ENCODE measurements at places on chromosomes 2 and 18.

DNA sequence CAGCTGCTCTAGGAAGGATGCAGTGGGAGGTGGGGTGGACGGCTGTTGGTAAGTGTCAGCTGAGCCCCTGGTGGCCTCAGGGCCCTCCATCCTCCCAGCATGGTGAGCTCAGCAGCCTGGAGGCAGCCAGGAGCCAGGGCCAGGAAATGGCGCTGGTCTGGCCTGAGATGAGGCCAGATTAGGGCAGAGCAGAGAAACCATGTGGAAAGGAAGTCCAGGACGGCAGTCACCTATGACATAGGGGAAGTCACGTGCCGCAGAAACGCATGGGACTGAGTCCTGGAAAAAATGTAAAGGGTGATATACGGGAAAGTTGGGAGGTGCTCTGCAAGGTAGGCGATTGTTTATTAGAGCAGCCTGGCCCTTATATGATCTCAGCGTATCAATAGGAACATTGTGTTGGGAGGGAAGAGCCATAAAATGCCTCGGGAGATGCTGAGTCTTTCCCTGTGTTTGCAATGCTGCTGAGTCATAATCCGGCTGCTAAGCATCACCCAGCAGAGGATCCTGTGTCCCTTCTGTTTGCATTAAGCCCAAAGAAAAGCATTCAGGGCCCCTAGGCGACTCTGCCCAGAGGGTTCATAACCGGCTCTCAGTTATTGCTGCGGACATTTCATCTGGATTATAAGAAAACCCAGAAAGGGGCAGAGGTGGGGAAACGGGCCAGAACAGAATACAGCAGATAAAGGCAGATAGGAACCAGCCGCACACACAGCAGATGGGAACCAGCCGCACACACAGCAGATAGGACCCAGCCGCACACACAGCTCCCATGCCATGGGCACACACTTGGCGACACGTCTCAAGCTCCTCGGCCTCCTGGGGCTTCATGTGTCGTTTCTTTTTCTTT, 30.3 kb upstream of the B3GNT7 start:
- no peak for DNase-seq

DNA sequence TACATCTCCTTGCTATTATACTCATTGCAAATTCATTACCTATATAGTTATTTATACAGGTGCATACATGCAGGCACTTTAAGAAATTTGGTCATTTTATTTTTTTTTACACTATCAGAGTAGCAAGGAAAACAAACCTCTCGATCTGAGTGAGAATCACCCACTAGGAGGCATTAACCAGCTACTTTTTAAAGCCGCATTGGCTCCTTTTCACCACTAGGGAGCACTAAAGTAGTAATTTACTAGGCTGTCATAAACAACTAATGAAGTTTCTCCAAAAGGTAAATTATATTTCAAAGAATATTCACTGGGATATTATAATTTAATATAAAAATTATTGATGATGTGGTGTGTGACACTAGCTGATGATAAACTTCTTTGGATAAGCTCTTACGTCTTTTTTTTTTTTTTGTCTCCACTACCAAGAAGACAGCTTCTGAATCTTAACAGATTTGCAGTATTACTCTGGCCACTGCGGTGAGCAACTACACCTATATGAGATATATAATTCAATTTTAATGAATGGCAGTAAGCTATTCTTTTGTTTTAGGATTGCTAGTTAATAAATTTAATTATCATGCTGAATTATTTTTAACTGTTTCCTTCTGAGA, 101.9 kb downstream of the NOL4 start:
- peak; percentile 75 for DNase-seq

GRCh38 chr2:61597300-61598289, 59.4 kb upstream of the XPO1 start:
- DNase-seq: no peak

GRCh38 chr2:104668631-104669030, 185.3 kb upstream of the POU3F3 start:
- DNase-seq: no peak

DNA sequence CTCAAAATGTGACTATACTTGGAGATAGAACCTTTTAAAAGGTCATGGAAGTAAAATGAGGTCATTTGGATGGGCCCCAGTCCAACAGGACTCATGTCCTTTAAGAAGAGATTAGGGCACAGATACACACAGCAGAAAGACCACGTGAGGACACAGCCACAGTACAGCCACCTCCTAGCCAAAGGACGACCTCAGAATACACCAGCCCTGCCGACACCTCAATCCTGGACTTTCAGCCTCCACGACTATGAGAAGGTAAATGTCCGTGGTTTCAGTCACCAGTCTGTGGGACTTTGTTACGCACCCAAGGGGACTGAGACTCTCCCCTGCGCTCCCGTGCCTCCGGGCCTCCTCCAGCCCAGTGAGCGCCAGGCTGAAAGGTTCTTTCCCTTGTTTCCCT, 30.2 kb upstream of the HPCAL1 start:
- no peak for DNase-seq

DNA sequence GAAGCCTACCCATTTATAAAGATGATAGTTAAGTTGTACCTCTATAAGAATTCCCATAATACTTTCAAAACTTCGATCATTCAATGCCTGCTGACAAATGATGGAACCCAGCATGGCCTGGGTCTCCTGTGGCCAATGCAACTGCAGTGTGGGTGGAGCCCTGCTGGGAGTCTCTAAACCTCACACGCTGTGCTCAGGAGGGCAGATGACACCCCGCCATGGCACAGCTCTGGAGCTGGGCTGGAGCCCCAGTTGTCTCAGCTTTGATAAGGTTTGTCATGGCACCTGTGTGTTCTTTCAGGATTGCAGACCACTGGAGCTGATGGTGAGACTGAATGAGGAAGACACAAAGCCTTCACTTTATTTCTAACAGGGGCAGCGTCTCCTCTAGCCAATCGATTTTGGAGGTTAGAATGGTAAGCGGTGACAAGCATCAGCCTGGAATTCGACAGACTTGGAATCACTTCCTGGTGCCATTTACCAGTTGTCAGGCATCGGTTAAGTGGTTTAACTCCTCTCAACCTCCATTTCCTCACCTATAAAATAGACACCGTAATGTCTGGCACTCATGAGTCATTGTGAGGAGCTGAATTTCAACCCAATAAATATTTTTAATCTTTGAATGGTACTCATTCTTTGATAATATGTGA, 383.6 kb upstream of the SALL3 start:
- DNase-seq: no peak

GRCh38 chr2:223788826-223789225, 48.6 kb downstream of the AP1S3 start:
- DNase-seq: no peak

GRCh38 chr2:224669449-224669848, 46.7 kb downstream of the CCDC195 start:
- DNase-seq: no peak

GRCh38 chr2:162473-163382, 101.1 kb downstream of the SH3YL1 start:
- no peak for DNase-seq

DNA sequence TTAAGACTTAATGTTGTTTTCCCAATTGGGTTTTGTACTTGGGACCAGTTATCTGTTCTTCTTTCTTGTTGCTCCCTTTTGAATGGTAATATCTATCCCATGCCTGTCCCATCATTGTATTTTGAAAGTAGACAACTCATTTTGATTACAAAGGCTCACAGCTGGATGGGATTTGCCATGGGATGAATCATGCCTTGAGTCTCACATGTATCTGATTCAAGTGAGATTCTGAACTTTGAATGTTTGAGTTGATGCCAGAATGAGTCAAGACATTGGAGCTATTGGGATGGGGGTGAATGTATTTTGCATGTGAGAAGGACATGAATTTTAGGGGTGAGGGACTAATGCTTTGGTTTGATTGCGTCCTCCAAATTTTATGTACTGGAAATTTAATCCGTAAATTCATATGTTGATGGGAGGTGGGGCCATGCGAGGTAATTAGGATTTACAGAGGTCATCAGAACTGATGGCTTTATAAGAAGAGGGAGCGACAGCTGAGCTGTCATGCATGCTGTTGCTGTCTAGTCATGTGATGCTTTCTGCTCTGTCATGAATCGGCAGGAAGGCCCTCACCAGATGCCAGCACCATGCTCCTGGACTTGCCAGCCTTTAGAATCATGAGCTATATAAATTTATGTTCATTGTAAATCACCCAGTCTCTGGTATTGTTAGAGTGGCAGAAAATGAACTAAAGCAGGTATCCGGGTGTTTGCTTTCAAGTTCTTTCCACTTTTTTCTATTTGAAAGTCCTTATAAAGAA, 741.3 kb upstream of the RAB6C start:
- no peak for DNase-seq

GRCh38 chr2:49973436-49973835, 819.1 kb upstream of the FSHR start:
- DNase-seq: no peak

DNA sequence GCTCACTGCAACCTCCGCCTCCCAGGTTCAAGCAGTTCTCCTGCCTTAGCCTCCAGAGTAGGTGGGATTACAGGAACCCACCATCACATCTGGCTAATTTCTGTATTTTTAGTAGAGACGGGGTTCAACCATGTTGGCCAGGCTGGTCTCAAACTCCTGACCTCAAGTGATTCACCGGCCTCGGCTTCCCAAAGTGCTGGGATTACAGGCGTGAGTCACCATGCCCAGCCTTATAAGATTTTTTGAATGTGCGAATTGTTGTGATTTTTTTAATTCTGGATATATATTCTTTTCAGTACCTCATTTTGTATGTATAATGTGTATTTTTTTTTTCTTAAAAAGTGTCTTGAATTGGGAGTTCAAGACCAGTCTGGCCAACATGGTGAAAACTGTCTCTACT, 42.0 kb upstream of the CCDC150 start:
- DNase-seq: no peak

DNA sequence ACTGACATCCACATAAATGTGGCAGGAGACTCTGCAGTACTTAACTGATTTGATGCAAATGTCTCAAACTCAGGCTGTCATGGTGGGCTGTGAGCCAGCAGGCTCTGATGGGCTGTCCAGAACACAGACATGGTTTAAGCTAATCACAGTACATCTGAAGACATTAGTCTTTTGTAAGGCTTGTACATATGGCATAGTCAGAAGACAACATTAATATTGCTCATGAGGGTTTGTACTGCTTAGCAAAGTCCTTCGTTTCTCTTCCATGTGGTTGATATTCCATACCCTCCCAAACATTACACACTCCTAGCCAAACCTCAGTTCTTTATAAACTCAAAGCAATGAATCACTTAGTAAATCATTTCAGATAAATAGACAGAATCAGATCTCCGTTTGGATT, 330.6 kb downstream of the RND3 start:
- no peak for DNase-seq

DNA sequence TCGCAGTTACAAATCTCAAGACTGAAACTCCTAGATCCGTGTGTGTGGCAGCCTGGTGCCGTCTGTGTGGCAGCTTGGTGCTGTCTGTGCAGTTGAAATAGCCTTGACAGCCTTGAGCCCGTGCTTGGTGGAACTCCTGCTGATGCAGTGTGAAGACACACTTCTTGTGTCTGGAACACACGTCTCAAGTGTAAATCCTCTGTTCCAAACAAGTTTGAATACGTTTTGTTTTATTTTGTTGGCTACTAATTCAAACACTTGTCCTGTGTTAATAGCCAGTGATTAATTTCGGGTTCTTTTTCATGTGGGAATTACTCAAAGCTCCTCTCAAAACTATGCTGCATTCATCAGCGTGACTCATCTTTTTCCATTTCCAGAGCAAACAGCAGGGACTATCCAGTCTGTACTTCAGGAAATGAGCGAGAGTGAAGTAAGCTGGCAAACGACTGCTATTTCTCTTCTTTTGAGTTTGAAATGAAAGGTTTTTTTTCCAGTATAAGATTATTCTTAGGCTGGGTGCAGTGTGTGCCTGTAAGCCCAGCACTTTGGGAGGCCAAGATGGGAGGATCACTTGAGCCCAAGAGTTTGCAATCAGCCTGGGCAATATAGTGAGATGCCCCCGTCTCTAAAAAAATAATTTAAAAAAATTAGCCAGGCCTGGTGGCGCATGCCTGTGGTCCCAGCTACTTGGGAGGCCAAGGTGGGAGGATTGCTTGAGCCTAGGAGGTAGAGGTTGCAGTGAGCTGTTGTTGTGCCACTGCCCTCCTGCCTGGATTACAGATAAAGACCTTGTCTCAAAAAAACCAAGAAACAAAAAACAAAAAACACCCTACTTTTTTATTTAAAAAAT, 152.9 kb downstream of the SPP2 start:
- DNase-seq: no peak

GRCh38 chr2:41782306-41783158, 265.3 kb upstream of the PKDCC start:
- peak; percentile 26 for DNase-seq

GRCh38 chr2:176777262-176777661, 435.3 kb upstream of the HNRNPA3 start:
- no peak for DNase-seq

DNA sequence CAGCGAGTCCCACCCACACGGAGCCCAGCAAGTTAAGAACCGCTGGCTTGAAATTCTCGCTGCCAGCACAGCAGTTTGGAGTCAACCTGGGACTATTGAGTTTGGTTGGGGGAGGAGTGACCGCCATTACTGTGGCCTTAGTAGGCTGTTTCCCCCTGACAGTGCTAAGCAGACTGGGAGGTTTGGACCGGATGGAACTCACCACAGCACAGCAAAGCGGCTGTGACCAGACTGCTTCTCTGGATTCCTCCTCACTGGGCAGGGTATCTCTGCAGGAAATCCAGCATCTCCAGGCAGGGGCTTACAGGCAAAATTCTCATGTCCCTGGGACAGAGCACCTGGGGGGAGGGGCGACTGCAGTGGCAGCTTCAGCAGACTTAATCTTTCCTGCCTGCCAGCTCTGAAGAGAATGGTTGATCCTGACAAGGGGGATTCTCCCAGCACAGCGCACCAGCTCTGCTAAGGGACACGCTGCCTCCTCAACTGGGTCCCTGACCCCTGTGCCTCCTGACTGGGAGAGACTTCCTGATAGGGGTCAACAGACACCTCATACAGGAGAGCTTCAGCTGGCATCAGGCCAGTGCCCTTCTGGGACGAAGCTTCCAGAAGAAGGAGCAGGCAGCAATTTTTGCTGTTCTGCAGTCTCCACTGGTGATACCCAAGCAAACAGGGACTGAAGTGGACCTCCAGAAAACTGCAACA, 425.4 kb downstream of the NYAP2 start:
- DNase-seq: no peak

GRCh38 chr2:30178618-30179434, 32.0 kb downstream of the YPEL5 start:
- no peak for DNase-seq

DNA sequence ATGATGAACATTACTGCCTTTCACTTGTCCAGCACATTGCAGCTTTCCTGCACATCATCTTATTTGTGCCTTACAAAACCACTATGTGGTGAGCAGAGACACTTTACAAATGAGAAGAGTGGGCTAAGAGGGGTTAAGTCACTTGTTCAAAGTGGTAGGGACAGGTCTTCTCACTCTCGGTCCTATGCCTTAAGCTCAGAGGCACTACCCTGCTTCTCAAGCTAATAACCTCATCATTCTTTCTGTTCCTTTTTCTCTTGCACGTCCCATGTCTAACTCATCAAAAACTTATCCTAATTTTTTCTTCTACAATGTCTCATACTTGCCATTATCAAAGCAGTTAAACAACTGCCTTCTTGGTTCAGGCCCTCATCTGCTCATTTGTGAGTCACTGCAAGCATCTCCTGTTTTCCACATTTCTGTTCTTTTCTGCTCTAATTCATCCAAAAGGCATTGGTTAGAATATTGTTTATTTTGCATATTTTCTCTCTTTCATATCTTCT, 21.9 kb upstream of the NCOA1 start:
- DNase-seq: no peak
